NT2/D1 (cell line): ENCODE measurements at places on chromosomes 2 and 18.

GRCh38 chr2:40095000-40095399, 315.9 kb upstream of the THUMPD2 start:
- DNase-seq, result no peak

- DNase-seq, result no peak
Observed at GRCh38 chr18:56550121-56550520, 88.3 kb downstream of the TXNL1 start.

DNA sequence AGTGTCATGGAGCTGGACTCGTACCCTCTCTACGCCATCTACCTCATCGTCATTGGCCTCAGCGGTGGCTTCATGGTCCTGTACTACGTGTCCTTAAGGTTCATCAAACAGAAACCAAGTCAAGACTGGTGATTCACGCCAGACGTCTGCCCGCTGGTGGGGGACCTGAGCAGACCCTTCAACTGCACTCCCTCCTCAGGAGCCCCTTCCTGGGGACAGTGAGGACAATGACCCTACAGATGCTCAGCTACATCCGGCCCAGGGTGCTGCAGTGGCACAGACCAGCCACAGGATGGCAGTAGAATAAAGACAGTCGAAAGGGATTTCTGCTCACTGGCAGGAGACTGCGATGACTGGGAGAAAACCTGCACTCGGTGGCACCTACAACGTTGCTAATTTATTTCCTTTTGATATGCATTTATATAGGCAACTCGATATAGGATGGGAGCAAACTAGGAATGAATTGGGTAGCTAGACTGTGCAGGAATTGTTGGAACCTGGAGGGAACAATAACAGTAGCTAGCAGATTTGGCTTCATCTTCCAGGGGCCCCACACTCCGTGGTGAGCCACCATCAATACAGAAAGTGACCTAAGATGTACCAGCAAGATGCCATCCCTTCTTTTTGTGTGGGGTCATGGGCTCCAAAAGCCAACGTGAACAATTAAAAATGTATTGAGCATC, 39.2 kb downstream of the ABCG8 start:
- peak; percentile 57 for DNase-seq

GRCh38 chr2:171411791-171412483, 21.9 kb downstream of the METTL8 start:
- no peak for DNase-seq

- no peak for DNase-seq
Observed at GRCh38 chr2:158204741-158205165, 103.1 kb downstream of the UPP2 start.

- DNase-seq, result no peak
Observed at GRCh38 chr18:51266773-51267172, 69.3 kb upstream of the MEX3C start.

DNA sequence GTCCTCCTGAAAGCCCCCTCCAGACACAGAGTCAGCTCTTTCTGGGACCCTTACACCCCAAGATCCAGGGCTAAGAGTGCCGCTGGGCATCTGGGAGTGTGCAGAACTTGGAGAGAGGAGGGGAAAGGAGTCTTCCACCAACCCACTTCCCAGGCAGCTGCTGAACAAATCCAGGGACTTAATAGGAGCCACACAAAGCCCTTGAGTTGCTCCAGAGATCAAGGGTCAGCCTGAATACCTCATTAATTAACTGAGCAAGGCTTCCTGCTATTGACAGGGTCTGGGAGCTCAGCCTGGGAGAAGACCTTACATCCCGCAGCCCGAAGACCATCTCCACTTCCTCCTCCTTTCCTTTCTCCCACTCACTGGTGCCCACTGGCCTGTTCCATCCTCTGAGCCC, 108.3 kb downstream of the CELF4 start:
- no peak for DNase-seq

DNA sequence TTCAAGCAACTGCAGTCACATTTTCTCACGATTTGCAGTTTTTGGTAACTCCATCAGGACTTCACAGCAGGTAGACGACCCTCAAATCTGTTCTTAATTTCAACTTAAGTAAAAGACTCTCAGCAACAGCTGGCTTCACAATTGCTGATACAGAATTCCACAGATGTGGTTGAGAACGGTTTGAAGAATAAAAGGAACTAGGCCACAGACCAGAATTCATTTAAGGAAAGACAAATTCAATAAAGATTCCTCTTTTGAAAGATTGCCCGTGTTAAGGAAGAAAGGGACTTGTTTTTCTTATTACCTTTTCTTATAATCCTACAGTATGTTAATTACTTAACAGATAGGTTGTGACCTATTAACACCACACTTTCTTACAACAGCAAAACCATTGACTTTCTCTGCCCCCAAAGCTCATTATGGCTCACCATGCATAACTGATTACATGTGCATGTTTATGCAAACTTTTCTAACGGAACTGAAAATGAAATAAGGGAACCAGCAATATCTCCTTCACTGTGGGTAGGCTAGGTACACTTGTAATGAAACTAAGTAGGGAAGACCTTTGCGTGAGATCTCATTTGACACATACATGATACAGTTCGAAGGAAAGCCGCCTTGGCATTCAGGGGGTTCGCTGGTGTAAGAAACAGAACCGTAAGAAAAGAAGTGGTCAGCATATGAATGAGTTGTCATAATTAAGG, 4.7 kb upstream of the ZNF516 start:
- DNase-seq, result no peak

- no peak for DNase-seq
Observed at GRCh38 chr18:45913276-45913675, 53.9 kb downstream of the EPG5 start.

- DNase-seq, result no peak
Observed at GRCh38 chr18:57077786-57078552, 68.9 kb upstream of the BOD1L2 start.

DNA sequence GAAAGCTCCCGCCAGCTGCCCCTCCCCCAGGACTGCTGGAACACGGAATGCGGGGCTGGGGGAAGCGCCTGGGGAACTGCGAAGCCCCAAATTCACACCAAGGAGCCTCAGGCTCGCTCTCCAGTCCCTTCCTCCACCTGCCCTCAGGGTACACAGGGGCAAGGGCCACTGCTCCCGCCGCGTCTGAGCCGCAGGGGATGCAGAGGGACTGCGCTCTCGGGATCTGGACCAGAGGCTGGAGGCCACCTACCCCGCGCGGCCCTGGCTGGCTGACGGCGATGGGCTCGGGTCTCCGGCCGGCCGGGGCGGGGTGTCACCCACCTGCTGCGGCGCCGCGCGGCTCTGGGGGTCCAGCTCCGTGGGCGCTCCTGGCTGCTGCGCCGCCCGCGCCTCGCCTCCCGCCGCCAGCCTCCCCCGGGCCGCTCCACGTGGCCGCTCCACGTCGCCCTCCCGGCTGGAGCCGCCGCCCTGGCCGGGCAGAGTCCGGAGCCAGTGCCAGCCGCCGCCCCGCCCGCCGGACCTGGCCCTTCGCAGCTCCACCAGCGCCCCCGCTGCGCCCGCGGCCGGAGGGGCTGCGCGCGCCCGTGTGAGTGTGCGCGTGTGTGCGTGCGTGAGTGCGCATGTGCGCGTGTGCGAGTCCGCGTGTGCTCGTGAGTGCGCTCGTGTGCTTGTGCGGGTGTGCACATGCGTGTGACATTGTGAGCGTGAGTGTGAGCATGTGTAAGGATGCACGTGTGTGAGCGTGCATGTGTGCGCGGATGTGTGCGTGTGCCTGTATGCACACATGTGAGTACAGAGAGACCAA, at the start of gene CGREF1:
Gene CGREF1 (minus strand): TSS at position 604 of the 805 bp plus-strand sequence. CDS start 14,762 bp downstream, outside the sequence.
- no peak for DNase-seq

DNA sequence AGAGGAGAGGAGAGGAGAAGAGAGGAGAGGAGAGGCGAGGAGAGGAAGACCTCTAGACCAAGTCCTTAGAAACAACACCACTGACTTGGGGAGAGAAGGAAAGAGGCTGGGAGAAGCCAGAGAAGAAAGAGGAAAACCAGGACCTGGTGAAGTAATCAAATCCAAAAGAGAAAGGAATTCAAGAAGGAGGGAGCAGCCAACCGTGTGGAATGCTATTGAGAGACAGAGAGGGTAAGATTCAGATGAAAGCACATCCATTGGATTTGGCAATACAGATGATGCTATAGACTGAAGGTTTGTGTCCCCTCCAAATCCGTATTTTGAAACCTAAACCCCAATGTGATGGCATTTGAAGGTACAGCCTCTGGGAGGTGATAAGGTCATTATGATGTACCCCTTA, 50.7 kb downstream of the GALNT14 start:
- DNase-seq, result no peak

DNA sequence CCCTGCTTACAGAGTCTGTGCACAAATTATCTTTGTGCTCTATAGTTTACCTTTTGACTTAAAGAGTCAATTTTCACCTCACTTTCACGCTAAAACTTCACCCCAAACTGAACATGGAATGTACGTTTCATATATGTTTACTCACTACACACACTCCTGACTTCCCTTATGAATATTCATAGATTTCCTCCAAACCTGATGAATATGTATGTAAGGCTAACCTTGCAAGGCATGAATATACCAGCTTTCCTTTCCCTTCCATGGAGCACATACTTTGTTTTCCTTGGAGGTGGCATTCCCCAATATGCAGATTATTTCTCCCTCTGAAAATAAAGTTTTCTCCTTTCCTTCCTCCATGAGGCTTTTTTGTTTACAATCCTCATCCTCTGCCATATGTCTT, 48.4 kb upstream of the GPR39 start:
- DNase-seq, result no peak

DNA sequence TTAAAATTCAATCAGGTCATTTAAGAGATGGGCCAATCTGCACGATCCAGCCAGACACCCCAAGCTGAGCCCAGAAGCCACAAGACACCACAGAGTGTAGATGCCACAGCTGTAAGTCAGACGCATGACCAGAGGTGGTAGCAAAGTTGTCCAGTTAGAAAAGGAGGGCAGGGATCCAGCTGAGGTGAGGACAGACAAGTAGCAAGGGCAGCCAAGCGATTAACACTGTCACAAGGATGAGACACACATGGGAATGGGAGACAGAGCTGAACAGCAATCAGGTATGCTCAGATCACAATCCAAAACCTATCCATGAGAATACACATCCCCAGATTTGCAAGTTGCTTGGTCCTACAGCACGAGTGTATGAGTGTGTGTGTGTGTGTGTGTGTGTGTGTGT, 143.4 kb upstream of the STK17B start:
- no peak for DNase-seq

DNA sequence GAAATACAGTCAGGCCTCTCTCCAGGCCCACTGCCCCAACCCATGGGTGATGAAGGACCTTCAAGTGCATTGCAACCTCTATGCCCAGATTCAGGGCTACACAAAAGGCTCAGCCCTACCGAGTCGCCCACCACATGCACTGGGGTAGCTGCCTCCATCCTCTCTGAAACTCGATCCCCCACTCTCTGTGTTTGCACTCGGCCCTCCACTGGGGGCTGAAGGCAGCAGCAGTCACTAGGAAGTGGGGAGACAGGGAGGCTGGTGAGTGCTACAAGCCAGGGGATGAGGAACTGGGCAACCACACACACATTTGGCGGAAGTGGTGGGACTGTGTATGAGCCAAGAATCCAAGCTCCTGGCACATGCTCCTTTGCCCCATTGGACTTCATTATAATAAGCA, 94.6 kb downstream of the CERS6 start:
- no peak for DNase-seq

GRCh38 chr2:186255823-186256222, 230.2 kb upstream of the ZC3H15 start:
- peak; percentile 22 for DNase-seq

- no peak for DNase-seq
Observed at GRCh38 chr2:203934041-203934492, 2.5 kb upstream of the ICOS start.

DNA sequence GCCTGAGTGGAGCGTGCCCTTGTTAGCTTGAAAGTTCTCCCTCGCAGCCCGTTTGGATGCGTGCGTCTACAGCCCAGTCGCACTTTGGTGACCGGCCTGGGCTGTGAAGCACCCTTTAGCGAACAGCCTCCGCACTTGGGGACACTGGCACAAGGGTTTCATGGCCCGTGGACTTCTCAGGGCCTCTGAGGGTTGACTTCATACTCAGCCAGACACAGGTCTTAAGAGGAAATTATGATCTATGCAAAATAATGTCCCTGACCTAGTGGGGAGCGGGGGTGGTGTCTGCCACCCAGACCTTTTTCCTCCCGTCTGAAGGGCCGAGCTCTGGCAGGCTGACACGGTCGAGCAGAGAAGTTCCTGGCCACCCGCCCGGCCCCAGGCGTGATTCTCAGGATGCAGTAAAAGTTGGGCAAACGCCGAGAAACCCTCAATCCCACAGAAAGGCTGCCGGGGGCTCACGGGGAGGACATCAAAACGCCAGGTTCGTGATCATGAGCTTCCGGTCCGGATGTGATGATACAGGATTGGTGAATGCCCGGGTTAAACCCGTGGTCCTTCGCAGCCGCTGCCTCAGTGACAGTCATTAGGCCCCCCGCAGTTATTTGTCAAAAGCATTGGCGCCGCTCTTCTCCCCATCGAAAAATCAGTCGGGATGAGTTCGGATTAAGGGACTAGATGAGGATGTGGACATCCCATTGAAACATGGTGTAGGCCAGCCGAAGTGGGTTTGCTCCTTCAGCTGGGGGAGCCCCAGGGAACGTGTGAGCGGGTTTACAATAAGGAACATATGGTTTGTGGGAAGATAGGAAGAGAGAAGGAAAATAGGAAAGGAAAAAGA, 3.6 kb upstream of the PAX3 start:
- no peak for DNase-seq

GRCh38 chr2:198611201-198611600, 806.8 kb downstream of the PLCL1 start:
- DNase-seq, result no peak

- DNase-seq, result no peak
Observed at GRCh38 chr2:179479947-179480346, 215.3 kb upstream of the SESTD1 start.

DNA sequence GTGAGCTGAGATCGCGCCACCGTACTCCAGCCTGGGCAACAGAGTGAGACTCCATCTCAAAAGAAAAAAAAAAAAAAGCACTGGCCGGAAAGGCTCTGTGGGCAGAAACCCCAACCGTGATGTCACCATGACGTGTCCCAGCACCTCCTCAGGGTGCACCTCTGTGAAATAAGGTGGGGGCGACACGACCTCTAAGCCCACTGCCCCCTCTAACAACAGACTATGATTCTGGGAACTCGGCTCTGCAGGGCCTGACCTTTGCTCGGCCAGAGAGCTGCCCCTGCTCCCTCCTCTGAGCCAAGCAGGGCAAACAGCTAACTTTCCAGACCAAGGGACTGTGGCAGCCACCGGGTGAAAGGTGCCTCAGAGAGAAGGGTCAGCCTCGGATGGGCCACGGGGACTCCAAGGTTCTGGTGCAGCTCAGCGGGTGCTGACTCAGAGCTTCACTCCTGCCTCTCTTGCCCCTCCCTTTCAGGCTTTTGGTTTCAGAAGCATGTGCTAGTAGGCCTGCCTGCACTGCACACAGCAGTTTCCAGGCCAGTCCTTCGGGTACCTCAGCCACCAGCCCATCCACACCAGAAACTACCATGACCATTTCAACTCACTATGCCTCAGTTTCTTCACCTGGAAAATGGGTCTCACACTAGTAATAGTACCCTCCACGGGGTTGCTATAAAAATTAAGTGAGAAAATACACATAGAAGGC, 8.0 kb downstream of the TMBIM1 start:
- no peak for DNase-seq

DNA sequence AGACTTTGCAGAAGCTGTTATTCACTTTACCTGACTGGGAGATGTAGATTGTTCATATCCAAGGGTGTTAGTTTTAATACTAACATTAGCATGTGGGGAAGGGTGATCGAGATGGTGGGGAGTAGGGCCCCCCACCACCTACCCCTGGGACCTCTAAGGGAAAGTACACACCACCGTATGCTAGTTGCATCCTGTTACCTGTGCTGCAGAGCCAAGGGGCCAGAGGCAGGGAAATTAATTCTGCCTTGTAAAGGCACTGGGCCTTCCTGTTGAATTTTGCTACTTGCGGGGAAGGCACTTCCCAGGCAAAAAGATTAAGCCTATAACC, 9.0 kb downstream of the STEAP3 start:
- DNase-seq, result no peak
